ENCODE measurements at places on chromosomes 16 and 17.

GRCh38 chr16:2214719-2214968 lies at the start of gene PGP:
Gene PGP, minus strand, starts transcription at chr16:2214840. Its CDS starts 63 bp downstream, at chr16:2214777.
- ATAC-seq, result no peak

- no peak for ATAC-seq
These were observed 95.7 kb upstream of the DNAH17 start for GRCh38 chr17:78672871-78673371.

- no peak for ATAC-seq
These were observed 61.6 kb downstream of the MRTFB start for GRCh38 chr16:14132696-14133048.

- no peak for ATAC-seq
These were observed 13.0 kb downstream of the PCTP start for GRCh38 chr17:55763856-55764255.

DNA sequence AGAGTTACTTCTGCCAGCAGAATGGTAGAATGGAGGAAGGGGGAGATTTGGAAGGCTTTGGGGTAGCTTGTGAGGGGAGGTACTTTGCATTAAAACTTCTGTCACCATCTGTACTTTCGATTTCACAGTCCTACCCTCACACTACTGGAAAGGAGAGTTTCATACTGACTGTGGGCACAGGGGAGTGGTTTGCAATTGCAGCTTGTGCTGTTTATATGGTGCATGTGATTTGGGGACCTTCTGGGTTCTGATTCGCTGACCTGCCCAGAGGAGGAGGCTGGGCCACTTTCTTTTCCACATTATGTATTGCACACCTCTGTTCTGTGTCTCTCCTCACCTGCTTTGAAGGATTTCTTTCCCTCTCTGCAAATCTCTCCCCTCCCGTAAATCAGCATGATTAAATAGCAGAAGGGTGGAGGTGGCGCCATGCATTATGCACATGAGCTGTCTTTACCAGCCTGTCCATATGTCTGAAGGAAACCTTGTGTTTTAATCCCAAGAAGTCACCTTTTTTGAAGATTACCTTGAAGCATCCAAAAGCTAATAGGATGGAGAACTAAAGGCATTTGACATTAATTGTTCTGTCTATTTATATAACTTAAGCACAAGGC lies 90.9 kb downstream of the RBFOX1 start:
- ATAC-seq, result no peak

DNA sequence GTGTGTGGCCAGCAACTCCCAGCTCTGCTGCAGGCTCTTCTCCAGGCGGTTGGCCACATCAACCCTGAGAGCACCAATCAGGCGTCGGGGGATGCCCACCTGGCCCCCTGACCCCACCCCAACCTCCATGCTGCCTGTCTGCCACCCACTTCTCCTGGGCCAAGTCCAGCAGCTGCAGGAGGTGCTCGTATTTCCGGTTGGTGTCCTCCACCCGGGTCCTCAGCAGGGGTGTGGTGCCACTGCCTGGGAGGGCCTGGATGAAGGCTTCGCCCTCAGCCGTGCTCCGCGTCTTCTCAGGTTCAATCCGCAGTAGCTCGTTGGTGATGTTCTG lies 44.6 kb downstream of the UBN1 start:
- no peak for ATAC-seq

DNA sequence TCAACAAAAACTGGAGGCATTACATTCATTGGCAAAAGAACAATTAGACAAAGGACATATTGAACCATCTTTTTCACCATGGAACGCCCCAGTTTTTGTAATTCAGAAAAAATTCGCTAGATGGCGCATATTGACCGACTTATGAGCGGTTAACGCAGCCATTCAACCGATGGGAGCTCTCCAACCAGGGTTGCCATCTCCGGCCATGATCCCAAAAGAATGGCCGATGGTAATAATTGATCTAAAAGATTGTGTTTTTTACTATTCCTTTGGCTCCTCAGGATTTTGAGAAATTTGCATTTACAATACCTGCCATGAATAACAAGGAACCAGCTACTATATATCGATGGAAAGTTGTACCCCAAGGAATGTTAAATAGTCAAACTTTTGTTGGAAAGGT lies 21.4 kb downstream of the ALOX15B start:
- ATAC-seq, result peak; percentile 44

GRCh38 chr17:67467500-67468455 lies 90.7 kb downstream of the PITPNC1 start:
- peak; percentile 21 for ATAC-seq

DNA sequence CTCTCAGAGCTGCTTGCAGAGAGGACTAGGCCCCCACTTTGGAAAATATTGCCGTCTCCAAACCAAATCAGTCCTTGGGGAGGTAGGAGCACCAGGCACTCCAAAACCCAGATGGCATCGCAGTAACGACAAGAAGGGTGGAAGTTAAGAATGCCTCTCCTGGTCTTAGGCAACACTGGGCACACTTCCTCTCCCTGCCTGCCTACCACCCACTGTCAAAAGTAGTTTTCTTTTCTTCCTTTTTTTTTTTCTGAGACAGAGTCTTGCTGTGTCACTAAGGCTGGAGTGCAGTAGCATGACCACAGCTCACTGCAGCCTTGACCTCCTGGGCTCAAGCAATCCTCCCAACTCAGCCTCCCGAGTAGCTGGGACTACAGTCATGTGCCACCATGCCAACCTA lies 47.2 kb downstream of the SRL start:
- no peak for ATAC-seq

GRCh38 chr17:3879186-3879585 lies 13.7 kb downstream of the CAMKK1 start:
- no peak for ATAC-seq

DNA sequence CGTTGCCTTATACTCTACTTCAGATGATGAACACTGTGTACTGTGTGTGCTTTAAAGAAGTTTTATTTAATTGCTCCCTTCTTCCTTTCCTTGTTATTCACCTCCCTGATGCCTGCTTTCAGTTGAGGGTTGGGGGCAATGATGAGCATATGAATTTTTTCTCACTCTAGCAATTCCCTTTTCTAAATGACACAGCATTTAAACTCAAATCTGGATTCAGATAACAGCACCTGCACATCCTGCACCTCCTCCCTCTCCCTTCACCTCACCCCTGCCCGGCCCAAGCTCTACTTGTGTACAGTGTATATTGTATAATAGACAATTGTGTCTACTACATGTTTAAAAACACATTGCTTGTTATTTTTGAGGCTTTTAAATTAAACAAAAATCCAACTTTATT lies 13.0 kb upstream of the PNPO start:
- no peak for ATAC-seq

GRCh38 chr17:41116297-41116696 lies 1.9 kb downstream of the KRTAP4-11 start:
- no peak for ATAC-seq

DNA sequence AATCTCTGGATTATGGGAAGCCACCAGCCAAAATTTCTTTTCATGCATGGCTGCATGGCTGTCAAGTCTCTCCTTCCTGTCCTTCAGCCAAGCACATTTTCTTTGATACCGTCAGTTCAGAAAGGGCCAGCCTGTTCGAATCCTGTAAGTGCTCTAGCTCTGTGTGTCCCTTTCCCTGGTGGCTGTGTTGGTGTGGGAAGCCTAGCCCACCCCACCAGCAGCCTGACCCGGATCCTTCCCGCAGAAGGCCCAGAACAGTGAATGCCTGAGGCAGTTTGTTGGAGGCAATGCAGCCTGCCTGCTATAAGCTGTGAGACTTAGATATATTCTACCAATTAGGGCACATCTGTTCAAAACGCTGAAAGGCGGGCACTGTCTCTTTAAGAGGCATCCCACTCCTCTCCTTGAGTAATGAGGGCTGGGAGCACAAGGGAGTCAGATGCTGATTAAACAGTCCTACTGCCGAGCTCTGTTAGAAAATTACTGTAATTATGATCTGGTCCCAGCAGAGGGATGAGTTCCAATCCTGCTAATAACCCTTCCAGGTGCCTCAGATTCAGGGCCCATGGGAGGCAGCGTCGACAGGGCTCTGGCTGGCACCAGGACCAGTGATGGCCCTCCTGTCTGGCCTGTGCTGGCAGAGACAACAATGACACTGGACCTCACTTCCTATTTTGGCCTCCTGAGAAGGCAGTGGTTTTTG lies 18.4 kb downstream of the SNX11 start:
- no peak for ATAC-seq

DNA sequence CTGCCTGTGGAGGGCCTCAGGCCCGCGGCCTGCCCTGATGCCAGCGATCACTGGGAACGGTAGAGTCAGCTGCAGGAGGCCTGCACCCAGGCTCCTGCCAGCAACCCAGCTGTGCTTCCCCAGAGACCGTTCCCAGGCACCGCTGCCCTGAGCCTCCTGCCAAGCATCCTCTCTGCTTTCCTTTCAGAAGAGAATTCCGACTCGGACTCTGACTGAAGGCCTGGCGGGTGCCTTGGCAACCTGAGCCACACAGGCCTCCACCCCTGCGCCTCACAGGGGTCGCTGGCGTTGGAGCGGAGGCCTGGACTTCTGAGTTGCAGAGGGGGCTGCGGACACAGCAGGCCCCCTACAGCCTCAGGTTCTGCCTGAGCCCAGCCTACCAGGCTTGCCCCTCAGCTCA lies 7.9 kb downstream of the CMTM3 start:
- ATAC-seq, result no peak

GRCh38 chr17:19726631-19727376 lies 10.4 kb upstream of the SLC47A2 start:
- no peak for ATAC-seq

DNA sequence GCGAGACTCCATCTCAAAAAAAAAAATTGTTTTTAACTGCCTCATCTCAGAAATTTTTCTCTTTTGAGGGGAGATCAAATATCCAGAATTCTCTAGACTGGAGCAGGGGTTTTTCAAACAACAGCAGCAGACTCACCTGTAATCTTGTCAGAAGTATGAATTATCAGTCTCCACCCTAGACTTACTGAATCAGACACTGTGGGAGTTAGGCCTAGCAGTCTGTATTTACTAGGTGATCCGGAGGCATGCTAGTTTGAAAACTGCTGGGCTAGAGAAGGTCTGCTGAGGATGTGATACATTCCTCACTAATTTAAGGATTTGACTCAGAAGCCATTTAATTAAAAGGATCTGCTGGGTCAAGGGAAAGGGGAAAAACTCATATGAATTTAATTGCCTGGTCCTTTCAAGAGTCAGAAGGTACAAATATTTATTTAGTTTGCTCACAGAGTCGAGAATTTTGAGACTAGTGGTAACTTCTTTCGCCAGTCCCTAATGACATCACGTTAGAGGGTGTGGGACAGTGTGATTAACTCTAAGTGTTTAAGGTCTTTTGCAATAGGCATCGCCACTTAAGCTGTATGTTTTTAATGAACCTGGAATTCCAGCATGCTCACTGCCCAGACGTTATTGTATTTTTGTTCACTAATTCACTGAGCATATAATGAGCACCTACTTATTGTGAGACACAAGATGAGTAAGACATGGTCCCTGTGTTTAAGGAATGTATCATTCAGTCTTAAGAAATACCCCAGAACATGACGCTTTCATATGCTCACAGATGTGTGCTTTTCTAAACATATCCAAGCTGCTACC lies 14.2 kb downstream of the ATP6V0A1 start:
- no peak for ATAC-seq

DNA sequence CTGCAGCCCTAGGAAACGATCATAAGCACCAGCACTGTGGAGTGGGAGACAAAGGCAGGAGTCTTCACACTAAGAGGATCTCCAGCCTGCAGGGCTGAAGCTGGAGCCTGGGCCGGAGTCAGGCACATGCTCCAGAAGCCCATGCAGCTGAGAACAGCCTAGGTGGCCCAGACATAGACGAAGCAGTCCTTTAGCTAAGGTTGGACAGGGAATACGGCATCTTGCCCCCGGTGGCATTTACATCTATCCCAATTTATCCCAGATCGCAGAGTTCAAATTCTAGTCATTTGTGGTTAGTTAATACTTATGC lies 13.9 kb downstream of the TSPOAP1 start:
- no peak for ATAC-seq

GRCh38 chr17:16923904-16924695 lies 47.8 kb downstream of the TNFRSF13B start:
- no peak for ATAC-seq

GRCh38 chr17:17132746-17133145 lies 73.4 kb downstream of the PLD6 start:
- ATAC-seq, result no peak

DNA sequence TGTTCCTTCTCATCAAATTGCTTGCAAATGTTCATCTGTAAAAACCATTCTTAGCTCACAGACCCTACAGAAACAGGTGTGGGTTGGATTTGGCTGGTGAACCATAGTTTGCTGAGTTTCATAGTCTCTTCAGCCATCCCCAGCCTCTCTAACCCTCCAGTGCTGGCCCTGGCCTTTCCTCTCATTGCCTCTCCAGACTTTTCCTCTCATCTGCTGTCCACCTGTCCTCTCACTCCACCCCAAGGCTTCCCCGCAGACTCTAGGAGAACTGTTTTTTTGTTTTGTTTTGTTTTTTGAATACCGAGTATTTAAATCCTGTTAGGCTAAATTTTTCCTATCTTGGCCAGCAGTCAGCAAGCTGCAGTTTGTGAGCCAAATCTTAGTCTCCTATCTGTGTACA lies 41.1 kb downstream of the MEOX1 start:
- ATAC-seq, result no peak

- peak; percentile 36 for ATAC-seq
These were observed 2.5 kb upstream of the RAB11FIP4 start for GRCh38 chr17:31388770-31389656.

GRCh38 chr16:73505577-73505976 lies 457.6 kb upstream of the ZFHX3 start:
- no peak for ATAC-seq

- ATAC-seq, result no peak
These were observed 2.3 kb downstream of the SALL1 start for GRCh38 chr16:51148678-51149228.

DNA sequence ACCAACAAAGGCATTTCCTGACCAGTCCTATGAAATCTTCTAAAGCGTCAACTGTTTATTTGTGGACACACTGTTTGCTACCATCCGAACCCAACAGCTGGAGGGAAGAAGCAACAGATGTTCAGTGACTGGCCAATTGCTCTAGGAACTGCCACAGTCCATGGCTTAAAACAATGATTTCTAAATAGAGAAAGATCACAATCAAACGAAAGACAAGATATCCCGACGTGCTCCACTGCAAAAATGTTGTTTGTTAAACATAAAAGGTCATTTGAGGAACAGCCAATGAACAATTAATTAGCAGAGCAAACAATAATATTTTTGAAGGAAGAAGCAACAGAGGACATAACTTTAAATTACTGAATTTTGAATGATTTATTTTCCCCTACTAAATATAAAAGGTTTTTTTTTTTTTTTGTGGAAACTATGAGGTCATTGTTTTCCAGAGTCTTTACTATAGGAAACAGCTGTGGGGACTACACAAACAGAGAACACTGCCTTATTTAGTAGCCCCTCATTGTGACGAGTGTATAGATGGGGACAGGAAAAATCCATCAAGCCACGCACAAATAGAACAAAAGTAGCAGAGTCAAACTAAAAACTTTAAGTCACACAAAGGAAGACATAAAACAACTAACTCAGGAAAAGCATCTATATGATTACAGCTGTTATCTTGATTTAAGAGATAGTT lies 17.2 kb downstream of the USP31 start:
- no peak for ATAC-seq

GRCh38 chr16:1280783-1281182 lies 24.9 kb downstream of the TPSD1 start:
- ATAC-seq, result no peak

GRCh38 chr17:2243953-2244352 lies 59.6 kb downstream of the SMG6 start:
- ATAC-seq, result no peak
